ENCODE measurements at places on chromosomes 6 and 20.

- no peak for DNase-seq
These were observed 12.1 kb upstream of the EXOC2 start for GRCh38 chr6:705047-705446.

DNA sequence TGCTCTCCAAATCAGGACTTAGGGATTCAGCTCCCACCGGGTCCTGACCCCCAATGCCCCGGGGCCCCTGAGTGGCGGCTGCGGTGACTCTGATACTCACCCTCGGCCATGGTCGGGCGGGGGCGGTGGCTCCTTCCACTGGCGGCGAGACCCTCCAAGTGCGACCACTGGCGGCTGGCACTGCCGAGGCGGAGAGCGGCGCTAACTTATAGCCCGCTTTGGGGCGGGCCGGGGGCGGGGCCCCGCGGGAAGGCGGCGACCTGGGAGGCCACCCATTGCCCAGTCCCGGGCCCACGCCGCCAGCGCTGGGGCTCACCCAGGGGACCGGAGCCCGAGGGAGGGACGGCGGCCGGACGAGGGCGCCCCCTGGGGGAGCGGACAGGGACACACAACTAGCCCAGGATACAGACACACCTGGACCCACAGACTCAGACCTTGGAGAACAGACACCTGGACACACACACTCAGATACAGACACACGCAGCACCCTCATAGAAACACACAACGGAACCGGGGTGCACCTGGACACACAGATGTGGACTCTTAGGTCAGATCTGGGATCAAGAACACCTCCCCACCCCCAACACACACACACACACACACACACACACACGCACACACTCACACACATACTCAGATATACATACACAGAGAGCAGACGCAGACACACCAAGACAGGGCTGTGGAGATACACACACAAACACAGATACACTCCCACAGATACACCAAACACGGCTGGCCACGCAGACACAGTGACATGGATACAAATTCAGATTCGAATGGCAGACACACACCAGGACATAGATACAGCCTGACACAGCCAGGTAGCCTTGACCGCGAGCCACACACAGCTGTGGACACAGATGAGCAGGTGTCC is at the start of gene TGM2:
TGM2 (minus strand) TSS at position 182 of the 877 bp plus-strand sequence; CDS start at position 110, 72 bp downstream.
- DNase-seq: no peak

DNA sequence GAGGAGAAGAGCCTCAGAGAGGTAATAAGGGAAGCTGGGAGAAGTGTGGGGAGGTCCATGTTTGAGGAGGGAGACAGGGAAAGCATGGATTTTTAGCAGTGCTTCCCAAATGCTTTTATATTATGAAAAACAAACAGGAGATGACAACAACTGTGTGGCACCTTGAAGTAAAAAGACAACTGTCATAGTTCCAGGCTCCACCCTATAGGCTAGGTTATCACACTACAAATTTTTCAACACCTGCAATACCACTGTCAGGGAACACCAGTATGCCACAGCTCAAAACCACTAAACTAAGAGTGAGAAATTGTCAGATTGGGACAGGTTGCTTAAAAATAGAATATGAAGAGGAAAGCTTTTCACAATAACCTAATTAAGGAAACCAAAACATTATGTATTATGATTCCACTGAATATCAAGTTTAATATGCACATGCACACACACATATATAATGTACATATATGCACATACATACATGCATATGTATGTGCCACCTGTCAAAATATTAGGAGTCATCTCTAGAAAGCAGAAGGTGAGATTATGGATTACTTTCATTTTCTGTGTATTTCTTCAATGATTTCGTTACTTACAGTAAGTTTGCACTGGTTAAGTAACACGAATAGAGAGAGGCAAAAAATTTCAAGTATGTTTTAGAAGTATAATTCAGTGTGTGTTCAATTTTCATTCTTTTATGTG is 261.2 kb downstream of the PTPRK start:
- peak; percentile 60 for DNase-seq

GRCh38 chr6:149118737-149119653 is 198.5 kb upstream of the TAB2 start:
- DNase-seq: no peak

- no peak for DNase-seq
These were observed 107.6 kb upstream of the SSTR4 start for GRCh38 chr20:22927537-22927936.

DNA sequence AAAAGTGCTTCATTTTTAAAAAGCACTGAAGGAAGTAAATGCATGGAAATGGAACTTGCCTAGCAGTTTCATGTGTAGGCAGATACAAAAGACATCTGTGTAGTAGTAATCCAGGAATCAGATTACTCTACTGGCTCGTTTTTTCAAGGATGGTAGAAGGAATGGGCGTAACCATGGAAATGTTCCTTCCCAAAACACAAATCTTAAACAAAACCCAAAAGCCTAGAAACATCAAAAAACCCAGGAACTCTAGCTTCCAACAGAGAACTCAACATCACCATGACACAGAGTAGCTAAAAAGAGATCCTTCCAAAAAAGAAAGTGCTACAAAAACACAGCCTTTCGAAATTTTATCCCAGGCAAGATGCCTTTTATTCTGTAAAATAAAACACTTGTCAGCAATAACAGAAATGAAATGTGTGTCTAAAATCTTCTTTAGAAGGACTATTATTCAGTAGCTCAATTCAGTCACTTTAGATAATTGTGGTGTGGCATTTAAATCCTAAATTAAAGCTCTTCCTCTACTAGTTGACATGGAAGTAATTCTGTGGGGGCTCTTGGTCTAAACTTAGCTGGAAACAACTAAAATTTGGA is 81.7 kb downstream of the FAM217A start:
- no peak for DNase-seq

DNA sequence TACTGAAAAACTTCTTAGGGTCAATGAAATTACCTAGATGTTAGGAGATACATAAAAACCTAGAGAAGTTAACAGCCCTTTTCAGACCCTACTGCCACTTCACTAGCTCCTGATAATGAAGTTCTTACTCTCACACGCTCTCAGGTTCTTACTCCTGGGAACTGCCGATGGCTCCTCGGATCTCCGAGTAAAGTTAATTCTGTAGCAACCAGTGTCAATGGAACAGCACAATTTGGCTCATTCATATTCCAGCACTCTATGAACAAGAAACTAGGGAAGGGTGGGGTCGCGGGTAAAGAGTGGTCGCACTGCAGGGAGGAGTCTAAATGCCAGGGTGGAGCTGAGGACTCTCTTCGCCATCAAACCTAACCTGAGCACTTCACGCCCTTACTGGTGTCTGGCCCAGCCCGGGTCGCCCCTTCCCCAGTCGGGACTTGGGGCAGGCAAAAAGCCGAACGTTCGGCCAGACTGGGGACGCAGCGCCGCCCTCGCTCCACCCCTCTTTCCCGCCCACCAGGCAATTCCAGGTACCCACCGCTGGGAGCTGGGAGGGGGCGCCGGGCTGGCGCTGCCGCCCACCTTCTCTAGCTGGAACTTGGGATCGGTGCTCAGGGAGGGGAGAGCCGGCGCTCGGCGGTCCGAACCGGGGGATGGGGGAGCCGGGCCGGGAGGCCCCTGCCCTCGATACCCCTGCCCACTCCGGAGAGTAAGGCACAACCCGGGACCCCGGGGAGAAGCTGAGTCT is 744 bp downstream of the RAB23 start:
- DNase-seq: peak; percentile 44

DNA sequence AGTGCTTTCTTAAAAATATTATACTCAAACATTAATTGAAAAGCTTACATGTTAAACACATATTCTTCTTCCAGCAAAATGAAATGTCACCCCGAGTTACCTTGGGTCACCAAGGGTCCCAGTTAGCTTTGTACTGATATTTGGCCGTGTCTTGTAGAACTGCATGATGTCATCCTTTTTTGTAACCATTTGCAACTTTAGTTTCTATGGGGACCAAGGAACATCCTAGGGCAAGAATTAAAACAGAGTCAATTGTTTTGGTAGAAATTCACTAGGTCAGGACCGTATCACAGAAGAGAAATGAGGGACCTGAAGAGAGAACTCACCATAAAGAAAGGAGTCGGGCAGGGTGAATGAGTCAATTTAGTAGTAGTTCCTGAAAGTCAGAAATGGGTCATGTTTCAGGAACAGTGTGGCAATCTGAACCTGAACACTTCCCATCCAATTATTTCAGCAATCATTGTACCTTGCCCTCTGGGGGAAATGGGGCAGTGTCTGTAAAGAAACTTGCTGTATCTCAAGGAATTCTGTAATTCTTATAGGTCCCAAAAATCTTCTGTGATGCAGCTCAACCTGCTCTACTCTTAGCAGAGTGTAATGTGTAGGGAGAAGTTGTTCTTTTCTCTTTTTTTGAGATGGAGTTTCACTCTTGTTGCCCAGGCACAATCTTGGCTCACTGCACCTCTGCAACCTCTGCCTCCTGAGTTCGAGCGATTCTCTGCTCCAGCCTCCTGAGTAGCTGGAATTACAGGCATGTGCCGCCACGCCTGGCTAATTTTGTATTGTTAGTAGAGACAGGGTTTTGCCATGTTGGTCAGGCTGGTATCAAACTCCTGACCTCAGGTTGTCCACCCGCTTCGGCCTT is 5.3 kb upstream of the AKAP7 start:
- no peak for DNase-seq

GRCh38 chr20:63972312-63973159 is 2.8 kb upstream of the ZNF512B start:
- no peak for DNase-seq

GRCh38 chr6:4264601-4265000 is 129.2 kb upstream of the ECI2 start:
- DNase-seq: no peak

DNA sequence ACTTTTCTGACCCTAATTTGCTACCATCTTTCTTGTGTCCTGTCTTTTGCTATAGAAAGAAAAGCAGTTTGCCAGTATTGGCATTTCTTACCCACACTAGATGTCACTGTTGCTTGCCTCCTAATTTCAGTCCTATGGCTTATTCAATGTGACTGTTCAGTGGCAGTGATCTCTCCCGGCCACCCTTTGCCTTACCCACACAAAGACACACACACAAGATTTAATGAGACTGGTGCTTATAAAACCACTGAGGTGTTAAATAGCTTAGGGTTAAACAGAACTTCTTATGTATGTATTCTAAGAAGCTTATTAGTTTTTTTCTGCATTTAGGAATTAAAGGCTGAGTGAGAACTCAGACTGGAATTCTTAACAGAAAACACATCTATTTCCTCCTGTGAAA is 233.6 kb upstream of the ASCC3 start:
- peak; percentile 19 for DNase-seq

GRCh38 chr6:73854998-73855718 is 159.2 kb downstream of the CD109 start:
- peak; percentile 53 for DNase-seq

DNA sequence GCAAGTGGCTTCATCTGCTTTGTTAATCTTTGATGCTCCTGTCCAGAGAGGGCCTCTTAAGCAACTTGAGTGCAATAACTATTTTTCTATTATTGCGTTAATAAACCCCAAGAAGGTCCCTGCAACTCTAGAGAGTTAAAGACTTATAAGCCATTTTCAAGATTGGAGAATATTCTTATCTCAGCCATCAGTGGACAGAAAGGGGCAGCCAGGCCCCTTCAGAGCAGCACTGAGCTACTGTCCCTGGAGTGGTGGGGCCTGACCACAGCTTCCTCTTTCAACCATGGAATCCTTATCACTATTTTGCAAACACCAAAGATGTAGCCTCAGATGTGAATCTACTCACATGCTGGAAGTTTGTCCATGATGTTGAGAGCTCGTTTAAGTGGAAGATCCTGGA is 2.8 kb upstream of the MAS1L start:
- peak; percentile 12 for DNase-seq

DNA sequence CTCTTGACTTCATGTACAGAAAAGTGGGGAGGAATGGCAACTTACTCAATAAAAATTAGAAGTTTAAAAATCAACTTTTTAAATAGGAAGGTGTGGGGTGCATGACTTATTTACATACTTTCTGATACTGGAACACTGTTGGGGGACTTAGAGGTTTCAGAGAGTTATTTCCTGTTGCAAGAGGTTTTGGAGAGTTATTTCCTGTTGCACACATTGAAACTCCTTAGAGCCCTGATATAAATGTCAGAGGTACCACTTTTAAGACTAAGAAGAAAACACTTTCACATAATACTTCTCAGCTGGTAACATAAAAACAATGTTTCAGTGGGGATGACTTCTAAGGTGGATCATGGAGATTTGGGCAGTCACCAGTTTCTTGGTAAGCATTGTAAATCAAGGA is 579.9 kb downstream of the MMUT start:
- DNase-seq: peak; percentile 0

GRCh38 chr6:109332748-109333147 is 49.5 kb downstream of the CD164 start:
- no peak for DNase-seq

GRCh38 chr20:62557999-62558408 is 82.2 kb upstream of the GATA5 start:
- DNase-seq: no peak

DNA sequence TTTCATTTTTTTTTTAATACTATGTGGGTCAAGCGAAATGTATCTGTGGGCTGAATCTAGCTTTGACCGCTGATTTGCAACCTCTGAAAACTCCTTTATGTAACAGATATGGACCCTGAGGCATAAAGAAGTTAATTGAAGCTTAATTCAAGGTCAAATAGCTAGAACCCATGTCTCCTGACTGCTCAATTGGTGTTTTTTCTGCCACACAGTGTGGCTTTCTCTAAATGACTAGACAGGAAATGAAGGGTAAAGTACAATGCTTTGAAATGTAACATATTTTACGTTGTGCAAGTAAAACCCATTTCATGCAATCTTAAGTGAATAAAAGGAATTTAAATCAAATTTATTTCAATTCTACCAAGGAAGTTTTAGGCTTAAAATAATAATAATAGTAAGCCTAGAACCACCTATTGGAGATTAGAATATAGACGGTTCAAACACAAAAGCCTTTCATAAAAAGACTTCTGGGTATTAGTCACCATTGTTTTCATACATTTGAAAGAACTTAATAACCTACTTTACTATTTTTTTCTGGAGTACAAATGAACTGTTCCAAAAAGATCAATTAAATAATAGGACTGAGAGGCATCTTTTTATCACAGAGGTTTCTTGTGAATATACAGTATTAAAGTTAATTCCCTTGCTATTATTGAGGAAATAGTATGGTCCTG is 279.8 kb downstream of the EPHA7 start:
- DNase-seq: no peak

DNA sequence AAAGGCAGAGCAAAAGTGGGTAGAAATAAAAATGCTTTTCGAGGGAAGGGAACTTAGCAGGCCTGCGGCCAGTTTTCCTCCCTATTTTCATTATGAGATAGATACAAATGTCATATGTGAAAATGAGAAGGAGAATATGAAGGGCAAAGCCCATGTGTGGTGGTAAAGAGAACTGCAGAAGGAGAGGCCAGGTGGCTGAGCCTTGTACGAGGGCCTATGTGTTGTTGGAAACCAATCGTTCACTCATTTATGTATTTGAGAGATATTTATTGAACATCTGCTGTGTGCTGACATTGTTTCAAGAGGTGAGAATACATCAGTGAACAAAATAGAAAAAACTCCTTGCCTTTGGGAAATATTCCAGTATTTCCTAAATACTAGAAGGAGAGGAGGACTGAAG is 147.7 kb downstream of the SH3BGRL2 start:
- no peak for DNase-seq

GRCh38 chr6:13812359-13812642 is 2.1 kb downstream of the MCUR1 start:
- no peak for DNase-seq

- DNase-seq: peak; percentile 4
These were observed 436.5 kb downstream of the DHX35 start for GRCh38 chr20:39398656-39399055.

GRCh38 chr6:116447496-116448011 is 13.6 kb upstream of the CALHM6 start:
- no peak for DNase-seq
